NCI-H1092 (cell line): ENCODE measurements at places on chromosomes 4 and X.

DNA sequence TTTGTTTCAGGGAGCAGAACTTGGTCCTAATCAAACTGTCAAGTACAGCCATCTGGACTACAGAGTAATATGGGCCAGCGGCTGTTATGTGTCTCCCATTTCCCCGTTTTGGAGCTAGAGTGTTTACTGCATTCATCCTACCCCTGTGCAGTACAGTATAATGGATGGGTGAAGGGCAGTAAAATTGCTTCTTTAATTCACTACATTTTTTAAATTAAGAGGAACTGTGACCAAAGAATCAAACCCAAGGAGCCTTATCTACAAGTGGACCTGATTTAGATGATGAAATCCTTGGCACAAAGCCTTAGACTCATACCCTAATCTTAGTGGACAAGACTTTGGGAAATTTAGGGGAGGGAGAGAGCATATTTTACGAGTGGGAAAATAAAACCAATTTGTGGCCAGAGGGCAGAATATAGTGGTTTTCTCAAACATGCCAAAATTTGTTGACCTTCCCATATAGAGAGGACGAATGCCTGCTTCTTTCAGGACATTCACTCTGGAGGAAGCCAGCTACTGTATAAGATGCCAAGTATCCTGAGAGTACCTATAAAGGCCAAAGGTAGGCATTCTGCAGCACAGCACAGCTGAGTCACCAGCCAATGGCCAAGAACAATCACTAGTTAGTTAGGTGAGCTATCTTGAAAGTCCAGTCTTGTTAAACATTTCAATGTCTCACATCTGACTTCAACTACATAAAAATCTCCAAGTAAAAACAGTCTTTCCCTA is 253.8 kb upstream of the KCNIP4 start:
- no peak for DNase-seq

GRCh38 chr4:148445860-148446330 is 3.7 kb upstream of the NR3C2 start:
- DNase-seq: no peak

DNA sequence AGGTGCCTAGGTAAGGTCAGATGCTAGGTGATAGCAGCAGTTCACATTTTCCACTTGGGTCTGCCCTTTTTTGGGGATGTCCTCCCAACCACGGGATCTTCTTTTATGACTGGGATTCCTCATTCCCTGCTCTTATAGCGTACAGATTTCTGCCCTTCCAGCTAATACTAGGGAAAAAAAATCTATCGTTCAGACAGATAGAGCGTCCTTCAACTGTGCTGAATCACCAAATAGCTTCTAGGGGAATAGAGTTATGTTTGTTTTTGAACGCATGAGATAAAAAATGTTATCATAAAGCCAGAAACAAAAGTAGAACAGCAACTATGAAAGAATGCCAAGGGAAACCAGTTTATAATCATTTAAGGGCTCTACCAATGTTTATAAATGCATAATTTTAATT is 13.0 kb downstream of the RAP2C start:
- DNase-seq: no peak

GRCh38 chr4:123995936-123996335 is 599.3 kb downstream of the SPRY1 start:
- no peak for DNase-seq

DNA sequence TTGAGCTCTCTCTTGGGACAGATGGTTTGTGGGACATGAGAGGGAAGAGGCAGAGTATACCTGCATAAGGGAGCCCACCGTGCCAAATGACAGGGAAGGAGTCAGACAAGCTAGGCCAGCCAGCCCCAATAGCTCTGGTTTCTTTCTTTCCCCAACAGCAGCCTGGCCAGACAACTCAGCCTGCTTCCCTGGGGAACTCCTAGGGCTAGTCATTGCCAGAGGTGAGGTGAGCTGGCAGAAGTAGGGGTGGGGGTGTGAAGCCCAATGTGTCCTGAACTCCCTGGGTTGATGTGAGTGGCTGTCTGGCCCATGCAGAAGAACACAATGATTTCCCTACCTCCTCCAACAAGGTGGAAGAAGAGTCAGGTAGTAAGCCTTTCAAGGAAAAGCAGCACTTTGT is 135.5 kb downstream of the AMMECR1 start:
- no peak for DNase-seq

DNA sequence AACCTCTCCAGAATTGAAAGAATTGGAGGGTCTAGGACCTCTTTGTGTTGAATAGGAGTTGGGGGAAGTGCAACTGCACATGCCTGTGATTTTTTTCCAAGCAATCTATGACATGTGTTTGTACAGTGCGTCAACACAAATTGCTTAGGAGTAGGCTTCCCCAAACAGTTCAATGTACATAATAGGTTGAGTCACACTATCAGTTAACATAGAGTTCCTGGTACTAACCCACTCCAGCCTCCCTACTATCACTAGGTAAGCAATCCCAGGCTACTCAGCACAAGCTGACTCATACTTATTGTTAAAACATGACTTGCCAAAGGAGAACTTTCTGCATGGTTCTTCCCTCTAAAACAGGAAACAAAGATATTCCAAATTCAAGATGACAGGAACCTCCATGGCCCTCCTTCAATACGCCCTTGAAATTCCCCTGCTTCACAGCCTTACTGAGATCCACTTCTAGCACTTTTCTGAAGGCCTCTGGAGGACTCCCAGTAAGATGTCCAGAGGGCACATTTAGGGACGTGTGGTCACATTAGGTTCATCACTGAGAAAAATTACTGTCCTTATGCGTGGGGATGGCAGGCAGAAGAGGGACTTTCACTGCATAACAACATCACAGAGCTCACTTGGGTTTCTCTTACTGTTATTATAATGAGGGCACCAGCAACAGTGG is 8.4 kb upstream of the VSIG1 start:
- DNase-seq: no peak

GRCh38 chr4:42391355-42391664 is 6.0 kb upstream of the SHISA3 start:
- no peak for DNase-seq

DNA sequence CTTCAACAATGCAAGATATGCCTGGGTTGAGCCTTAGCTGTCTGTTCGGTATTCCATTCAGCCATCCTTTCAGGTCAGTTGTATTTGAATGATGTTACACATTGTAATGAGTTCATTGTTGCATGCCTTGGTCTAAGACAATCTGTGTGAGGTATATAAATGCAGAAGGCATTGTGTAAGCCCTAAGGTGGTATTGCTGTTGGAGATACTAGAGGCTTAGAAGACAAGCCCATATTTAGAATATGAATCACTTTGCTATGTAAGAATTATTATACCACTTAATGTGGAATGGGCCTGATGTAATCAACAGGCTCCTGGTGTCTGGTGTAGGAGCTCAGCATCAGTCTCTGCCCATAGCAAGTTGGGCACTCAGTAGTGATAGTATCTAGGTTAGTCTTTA is 473.4 kb upstream of the GNPDA2 start:
- no peak for DNase-seq

DNA sequence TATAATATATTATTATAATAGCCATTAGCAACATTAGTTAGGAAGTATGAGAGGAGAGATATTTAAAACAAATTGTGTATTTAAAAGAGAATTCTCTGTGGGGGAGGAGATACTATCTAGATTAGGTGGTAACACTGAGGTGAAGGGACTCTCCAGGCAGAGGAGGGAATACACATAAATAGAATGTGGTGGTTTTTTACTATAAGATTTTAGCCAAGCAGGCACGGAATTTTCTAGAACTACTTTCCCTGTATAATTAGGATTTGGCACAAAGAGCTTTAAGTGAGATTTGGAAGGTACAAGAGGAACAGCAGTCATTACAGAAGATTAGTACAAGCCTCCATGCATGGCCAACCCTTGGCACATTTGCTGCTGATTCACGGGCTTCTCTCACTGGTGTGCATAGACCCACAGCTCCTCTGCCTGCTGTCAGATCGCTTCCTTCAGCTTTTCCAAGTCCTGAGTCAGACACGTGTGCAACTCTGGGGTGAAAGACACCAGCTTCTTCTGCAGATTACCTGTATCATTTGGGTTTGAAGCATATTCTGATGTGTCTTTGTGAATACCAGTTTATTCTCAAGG is 685.5 kb downstream of the KCTD8 start:
- DNase-seq: no peak

DNA sequence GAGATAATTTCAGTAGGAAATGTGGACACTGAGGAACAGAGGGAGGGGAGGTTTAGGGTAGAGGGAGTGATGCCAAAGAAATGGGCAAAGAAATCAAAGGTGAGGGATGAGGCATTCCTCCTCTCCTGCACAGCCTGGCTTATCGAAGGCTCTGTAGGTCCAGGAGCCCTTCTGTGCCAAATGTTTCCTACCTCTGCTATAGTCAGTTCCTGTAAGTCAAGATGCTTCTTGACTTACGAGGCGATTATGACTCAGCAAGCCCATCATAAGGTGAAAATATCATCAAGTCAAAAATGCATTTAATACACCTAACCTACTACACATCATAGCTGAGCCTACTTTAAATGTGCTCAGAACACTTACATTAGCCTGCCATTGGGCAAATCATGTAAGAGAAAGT is 60.0 kb upstream of the ARHGAP24 start:
- no peak for DNase-seq

- DNase-seq: no peak
Observed at GRCh38 chr4:25506032-25506571, 129.0 kb downstream of the ANAPC4 start.

- no peak for DNase-seq
Observed at GRCh38 chr4:54723820-54724219, 66.1 kb downstream of the KIT start.

GRCh38 chrX:150316564-150316963 is 46.6 kb upstream of the MAMLD1 start:
- DNase-seq: no peak
